Esophagus squamous epithelium (tissue), 5 donors: ENCODE measurements at places on chromosomes 16 and 17.

GRCh38 chr16:24936151-24936550 is 79.0 kb downstream of the ARHGAP17 start:
- DNase-seq: no peak

DNA sequence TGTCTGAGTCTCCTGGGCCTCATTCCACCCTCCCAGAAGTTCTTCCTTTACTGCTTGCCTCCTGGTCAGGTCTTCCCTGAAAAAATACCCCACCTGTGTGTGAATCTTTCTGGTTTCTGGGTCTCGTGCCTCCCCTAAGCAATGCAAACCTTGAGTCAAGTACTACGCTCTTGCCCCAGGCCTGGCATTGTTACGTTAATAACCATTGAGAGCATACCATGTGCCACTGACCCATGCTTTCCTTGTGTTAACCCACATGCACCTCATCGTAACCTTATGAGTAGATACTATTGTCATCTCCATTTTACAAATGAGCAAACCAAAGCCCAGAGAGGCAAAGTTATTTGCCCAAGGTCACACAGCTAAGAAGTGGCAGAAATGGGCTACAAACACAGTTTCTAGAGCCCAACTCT is 25.4 kb upstream of the TOB1 start:
- no peak for DNase-seq

- no peak for DNase-seq
Measured at GRCh38 chr17:28523186-28523585, 17.0 kb downstream of the FOXN1 start.

GRCh38 chr16:48340054-48340453 is 45.2 kb downstream of the SIAH1 start:
- DNase-seq: no peak

GRCh38 chr17:31802502-31802901 is 56.5 kb downstream of the COPRS start:
- DNase-seq: no peak

DNA sequence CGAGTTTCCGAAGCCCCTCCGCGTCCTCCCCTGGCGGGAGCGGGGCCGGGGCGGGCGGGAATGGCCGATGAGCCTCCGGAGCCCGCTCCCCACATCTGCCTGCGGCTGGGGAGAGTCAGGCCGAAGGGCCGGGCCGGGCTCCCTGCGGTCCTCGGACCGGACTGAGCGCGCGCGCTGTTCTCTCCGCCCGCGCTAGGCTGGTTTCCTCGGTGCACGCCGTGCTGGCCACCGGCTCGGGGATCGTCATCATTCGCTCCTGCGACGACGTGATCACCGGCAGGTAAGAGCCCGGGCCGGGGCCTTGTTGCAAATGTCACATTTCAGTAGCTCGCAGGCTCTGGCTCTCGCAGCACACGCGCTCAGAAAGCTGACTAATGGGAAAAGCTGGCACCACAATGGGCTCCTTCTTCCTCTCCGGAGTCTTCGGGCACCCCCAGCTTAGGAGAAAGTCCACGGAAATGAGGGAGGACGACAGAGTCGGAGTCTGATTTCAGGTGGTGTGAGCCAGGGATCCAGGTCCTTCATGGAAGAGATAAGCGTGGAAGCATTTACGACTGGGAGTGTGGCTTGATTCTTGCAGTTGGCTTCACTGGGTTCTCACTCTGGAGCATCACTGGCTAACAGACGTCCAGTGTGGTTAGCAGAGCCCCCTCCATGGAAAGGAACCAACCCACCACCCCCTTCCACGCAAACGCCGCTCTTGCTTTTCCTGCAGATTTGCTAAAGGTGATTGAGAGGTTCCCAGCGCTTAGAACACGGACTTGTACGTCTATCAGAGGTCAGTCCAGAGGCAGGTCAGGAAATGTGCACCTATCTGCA is 715 bp downstream of the TLCD3A start:
- no peak for DNase-seq

- no peak for DNase-seq
Measured at GRCh38 chr16:66344533-66345145, 21.9 kb upstream of the CDH5 start.

GRCh38 chr16:27193300-27193990 is 9.9 kb upstream of the KDM8 start:
- no peak for DNase-seq

GRCh38 chr17:74521701-74522201 is 9.5 kb downstream of the CD300LB start:
- DNase-seq: no peak

GRCh38 chr17:80109066-80109660 is 7.8 kb downstream of the GAA start:
- no peak for DNase-seq

- DNase-seq: no peak
Measured at GRCh38 chr16:83971165-83972130, 3.4 kb downstream of the NECAB2 start.

- no peak for DNase-seq
Measured at GRCh38 chr16:31467151-31467773, 4.7 kb upstream of the TGFB1I1 start.

- no peak for DNase-seq
Measured at GRCh38 chr16:50677351-50677750, 3.8 kb downstream of the SNX20 start.

DNA sequence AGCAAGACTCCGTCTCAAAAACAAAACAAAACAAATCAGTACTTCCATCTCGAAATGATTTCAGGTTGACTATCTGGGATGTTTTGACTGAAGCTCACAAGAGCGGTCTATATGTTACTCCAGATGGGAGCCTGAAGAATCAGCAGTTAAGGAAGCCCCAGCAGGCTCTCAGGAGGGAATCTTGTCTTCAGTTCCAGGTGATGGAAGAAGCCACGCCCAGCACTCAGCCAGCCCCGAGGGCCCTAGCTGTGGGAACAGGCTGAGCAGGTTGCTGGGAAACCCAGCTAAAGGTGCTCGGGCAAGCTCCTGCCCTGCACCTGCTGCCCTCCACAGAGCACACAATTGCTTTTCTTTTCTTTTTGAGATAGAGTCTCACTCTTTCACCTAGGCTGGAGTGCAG is 32.4 kb downstream of the WIPI1 start:
- no peak for DNase-seq

- no peak for DNase-seq
Measured at GRCh38 chr16:25959221-25959620, 267.5 kb downstream of the HS3ST4 start.

DNA sequence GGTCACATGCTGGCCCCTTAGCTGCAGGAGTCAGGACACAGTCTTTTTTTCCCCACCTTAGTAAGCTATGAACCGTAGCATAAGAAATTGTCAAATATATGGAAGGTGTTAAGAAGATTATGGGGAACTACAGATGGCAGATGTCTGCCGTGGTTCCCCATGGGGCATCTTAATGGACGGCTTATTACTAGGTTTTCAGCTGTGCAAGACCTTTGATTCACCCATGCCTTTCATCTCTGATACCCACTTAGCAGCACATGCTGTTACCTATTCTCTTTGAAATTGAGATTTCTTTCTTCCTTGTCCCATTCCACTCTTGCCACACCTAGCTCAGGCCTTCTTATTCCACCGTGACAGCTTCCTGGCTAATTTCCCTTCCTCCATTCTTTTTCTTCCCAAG is 70.7 kb downstream of the RPTOR start:
- no peak for DNase-seq

DNA sequence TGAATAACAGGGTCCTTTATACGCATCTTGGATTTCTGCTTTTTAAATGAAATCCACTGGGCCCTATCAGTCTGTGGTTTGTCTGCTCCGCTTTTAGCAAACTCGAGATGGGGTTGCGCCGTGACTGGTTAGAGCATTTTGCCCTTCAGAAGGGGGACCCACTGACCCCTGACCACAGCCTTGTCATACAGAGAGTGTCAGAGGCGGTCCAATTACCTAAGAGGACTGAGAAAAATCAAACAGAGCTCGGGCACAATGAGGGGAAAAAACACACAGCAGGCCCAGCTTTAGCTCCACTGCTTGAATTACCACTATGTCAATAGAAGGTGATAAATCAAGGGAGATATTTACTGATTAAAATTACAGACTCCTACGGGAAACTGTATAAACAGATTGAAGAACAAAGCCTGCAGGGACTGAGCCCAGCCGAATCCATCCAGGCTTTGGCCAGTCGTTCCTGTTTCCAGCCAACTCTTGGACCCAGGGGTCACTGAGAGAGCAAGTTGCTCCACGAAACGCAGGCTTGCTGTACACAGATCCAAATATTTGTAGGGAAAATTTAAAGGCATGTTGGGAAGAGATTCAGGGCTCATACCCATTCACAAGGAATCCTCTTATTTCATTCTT is 131.9 kb upstream of the ZFHX3 start:
- DNase-seq: no peak

DNA sequence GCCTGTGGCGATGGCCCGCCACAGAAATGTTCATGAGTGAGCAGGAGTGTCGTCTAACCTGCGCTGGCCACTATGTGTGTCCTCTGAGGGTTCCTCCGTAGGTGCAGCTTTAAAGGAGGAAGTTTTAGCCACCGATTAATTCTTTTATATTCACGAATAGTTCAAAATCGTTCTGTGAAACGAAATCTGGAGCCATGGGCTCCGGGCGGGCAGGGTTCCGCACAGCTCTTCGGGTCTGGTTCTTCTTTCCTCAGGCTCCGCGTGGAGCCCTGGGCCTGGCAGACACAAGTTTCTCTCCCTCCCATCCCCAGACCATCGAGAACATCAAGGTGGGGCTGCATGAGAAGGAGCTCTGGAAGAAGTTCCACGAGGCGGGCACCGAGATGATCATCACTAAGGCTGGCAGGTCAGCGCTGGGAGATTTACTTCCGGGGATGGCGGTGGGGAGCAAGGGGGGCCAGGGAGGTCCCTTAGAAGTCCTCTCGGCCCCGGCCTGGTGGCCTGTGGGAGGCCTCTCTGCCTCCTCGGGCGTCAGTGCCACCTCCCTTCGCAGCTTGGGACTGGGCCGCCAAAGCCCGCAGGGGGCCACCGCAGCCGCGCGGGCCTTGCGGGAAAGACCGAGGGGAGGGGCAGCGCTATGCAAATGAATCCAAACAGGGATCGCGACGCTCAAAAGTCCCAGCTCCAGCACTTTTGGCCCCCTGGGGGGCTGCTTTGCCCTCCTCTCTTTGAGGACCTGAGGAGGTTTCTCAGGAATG is 5.2 kb downstream of the TBX4 start:
- no peak for DNase-seq

DNA sequence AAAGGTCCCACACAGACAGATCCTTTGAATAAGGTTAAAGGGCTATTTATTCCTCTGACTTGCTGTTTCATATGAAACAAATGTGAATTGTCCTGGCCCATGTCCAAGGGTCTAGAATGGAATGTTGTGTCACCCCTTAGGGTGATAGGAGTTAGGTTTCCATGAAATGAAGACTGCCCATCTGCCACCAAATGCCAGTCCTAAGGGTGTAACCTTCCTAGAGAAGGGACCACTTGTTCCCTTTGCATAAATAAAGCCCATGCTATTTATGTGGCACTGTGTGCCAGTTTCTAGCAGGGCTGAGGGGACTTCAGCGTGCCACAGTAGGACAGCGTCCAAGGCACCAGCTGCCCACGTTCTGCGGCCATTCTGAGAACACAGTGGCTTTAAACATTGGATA is 171.3 kb downstream of the ABCA8 start:
- DNase-seq: no peak
